ENCODE measurements at places on chromosomes 2 and 18.

DNA sequence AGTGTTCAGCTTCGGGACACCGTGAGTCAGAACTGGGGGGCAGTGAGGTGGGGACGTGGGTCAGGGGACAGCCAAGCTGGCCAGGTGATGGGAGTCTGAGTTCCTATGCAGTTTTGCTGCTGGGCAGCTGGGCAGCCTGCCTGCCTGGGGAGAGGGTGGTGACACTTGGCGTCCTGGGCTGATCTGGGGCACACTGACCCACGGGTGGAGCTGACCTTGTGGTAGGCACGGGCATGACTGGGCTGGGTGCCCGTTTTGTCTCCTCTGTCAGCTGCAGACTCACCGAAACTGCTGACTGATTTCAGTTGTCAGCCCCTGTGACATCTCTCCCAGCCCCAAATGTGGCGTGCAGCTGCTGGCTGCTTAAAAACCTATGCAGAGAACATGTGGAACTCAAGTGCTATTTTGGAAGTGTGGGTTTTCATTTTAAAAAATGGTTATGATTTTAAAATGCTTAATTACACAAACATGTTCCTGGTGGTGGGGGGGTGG, 32.6 kb upstream of the E2F6 start:
- peak; percentile 59 for DNase-seq

GRCh38 chr18:44733069-44733753, 52.5 kb downstream of the SETBP1 start:
- DNase-seq: no peak

DNA sequence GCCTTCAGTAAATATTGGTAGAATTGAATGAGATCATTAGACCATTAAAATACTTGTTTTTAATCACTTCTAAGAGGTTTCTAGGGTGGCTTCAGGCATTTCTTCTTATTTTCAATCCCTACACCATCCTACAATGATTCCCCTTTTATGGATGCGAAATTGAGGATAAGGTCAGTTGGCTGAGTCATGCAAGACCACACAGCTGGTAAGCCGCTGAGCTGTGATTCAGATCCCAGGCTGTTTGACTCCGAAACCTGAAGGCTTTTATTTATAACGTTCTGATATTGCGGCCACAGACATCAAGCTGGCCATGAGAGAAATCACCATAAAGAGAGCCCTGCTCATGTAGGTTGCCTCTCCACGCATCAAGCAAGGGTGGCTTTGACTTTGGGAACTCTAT, 133.4 kb downstream of the VAPA start:
- DNase-seq: no peak

- DNase-seq: no peak
Measured at GRCh38 chr18:79698668-79699335, 19.2 kb downstream of the CTDP1 start.

DNA sequence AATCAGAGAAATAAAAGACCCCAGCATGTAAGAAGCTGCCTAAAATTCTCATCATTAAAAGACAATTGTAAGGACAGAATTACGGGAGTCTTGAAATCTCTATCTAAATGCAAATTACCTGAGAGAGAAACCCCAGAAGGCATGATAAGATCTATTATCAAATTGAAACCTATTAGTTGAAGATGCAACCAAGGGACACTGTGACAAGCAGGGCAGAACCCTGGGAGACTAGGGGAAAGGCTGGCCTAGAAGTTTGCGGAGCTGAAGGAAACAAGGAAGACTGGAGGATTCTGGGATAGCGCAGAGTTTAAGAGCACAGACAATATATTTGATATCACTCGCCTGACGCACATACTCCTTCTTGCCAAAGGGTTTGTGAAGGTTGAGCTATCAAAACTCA, 319.5 kb upstream of the CHAC2 start:
- no peak for DNase-seq

DNA sequence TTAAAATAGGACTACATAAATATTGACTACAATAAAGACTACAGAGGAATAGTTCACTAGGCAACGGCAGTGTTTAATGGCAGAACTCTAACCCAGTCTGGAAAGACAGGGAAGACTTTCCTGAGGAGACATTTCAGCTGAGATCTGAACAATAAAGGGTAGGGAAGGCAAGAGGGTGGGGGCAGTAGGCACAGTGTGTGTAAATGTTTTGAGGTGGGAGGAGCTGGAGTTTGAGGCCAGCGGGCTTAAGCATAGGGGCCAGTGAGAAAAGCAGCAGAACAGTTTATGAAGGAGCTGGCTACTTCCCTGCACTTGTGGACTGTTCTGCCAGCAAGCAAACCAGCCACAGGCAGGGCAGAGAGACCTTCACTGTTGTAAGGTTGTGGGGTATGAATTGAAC, 76.6 kb upstream of the UGP2 start:
- peak; percentile 47 for DNase-seq
